Activated CD4-positive, alpha-beta T cell treated with anti-CD3 and anti-CD28 coated beads for 1 hour (primary cell): ENCODE measurements at places on chromosomes 1 and 21.

GRCh38 chr1:65477414-65478378 is 57.2 kb downstream of the LEPR start:
- DNase-seq: no peak

DNA sequence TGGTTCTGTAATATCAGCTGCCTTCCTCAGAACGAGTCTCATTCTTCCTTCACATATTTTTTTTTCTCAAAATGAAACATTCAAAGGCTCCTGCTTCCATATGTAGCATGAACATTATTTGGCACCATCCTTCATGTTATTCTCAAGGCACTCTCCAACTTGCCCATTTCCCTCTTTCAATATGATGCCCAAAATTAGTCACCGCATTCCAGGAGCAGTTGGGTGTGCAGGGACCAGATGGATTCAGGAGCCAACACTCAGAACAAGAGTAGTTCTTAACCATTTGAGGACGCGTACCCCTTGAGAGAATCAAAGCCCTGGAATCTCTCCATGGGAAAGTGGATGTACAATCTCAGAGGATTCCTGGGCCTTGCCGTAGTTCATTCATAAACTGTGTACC is 50.3 kb downstream of the KCNK1 start:
- DNase-seq: no peak

- DNase-seq: no peak
Measured at GRCh38 chr21:14114251-14114650, 96.5 kb downstream of the LIPI start.

DNA sequence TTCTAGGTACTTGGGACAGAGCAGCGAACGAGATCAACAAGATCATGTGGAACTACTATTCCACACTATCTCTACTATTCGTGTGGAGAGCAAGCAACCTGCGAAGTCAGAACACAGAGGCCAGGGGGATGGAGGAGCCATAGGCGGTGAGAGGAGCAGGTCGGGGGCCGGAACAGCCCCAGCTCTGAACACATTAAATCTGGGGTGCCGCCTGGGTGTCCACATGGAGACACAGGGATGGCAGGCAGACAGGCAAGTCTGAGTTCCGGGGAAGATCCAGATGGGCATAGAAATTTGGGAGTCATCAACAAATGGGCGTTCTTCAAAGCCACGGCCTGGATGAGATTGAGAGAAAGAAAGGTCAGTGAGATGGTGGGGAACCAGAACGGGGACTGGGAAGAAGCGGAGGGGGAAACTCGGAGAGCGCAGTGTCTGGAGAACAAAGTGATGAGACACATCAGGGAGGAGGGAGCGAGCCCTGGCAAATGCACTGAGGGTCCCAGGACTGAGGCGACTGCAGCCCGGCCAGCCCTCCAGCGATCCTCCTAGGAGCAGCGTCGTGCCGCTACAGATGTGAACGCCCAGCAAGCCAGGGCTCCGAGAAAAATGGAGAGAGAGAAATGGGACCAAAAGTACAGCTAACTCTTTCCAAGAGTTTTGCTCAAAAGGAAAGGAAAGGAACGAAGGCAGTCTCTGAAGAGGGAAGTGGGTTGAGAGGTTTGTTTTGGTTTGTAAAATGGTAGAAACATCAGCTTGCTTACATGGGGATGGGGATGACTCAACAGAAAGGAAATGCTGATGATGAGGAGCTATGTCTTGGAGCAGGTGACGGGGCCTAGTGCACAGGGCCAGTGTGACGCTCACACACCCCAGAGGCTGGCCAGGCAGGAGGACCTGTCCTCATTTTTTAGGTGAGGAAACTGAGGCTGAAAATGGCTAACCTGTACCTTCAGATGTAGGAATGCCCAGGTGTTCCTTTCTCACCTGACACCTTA is 84.5 kb downstream of the GLIS1 start:
- no peak for DNase-seq

- no peak for DNase-seq
Measured at GRCh38 chr1:113980110-113980509, 836 bp downstream of the OLFML3 start.

DNA sequence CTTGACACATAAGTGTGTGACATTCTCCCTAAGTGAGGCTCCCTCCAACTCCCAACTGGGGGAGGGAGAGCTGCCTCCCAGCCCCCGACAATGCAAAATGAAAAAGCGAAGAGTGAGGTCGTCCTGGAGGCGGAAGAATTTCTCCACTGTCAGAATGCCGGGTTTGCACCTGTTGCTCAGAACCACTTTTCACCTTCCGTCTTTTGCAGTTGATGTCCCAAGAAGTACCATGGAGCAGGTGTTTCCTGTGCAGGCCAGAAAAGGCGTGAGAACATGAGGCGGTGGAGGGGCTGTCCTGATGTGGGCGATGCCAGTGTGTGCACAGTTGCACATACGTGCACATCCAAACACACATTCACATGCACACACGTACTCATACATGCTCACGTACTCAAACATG is 158.6 kb upstream of the AJAP1 start:
- DNase-seq: no peak

- no peak for DNase-seq
Measured at GRCh38 chr1:36328713-36329112, 5.3 kb upstream of the EVA1B start.

DNA sequence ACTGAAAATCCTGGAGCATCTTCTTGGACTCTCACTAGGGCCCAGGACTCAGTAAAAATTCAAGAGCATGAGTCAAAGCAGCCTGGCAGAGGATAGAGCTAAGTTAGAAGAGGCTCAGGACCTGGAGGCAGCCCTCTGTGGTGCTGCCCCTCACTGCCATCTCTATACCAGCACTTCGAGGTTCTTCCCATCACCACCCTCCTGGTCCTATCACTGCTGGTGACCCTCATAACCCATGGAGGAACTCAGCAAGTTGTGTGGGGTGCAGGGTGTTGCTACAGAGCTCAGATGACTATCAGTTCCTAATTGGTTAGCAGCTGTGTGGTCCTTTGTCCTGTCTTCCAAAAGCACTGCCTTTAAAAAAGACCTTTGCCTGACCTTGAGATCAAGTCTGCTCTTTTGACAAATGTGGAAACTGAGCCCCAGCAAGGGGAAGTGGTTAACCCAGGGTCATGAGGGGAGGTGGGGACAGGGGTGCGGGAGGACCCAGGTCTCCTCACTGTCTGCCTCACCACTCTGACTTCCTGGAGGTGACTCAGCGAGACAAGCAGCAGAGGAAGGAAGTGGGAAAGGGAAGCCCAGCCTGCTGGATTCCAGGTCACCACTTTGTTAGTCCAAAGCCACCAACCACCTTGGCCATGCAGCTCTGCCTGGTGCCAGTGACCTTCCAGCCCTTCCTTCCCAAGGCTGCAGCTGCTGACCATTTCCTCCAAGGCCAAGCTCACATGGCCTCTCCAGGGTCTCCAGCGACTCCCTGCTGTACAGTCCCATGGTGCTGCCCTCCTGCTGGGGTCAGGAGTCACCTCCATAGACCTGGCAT is 199.4 kb upstream of the EDN2 start:
- no peak for DNase-seq

GRCh38 chr1:60904099-60904851 is 178.1 kb upstream of the NFIA start:
- no peak for DNase-seq

- DNase-seq: no peak
Measured at GRCh38 chr1:236978740-236979139, 25.5 kb downstream of the MT1HL1 start.

GRCh38 chr21:31612894-31613785 is 46.4 kb upstream of the SOD1 start:
- no peak for DNase-seq
